ENCODE measurements at places on chromosomes 13 and 19.
A peak's percentile ranks its signal among the peaks of the same experiment; 100 is the strongest.

DNA sequence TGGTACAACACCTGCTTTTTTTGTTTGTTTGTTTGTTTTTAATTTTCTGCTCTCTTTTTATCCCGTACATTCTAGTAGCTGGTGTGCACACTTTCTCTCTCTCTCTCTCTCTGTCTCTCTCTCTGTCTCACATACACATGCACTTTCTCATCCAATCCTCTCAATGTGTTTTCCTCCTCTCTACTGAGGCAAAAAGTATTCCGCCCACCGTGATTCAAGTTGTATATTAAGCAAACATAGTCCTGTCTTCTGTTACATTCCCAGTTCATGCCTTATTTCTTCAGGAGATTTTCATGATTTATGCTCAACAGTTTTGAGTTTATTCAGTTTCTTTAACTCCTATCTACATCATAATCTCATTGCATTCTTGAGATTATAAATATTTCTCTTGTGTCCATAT is 38.2 kb upstream of the SCEL start:
- DNase-seq: no peak

- no peak for DNase-seq
These were observed 2.5 kb downstream of the ZNF426 start for GRCh38 chr19:9535934-9536333.

DNA sequence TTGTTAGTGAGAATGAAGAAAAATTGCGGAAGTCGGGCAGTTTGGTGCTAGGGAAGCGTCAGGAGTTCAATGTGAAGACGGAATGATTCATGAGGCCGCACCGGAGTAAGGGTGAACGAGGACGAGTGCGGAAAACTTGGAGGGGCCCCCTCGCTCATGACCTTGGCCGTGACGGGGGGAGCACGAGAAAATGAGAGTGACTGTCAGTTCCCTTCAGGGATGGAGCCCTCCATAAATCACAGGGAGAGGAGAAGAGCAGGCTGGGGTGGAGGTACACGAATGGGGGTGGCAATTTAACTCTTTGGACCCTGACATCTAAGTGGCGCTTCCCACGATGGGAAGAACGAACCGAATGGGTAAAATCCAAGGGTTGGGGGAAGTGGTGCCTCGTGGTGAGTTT is 486.4 kb downstream of the TSHZ3 start:
- DNase-seq: no peak

DNA sequence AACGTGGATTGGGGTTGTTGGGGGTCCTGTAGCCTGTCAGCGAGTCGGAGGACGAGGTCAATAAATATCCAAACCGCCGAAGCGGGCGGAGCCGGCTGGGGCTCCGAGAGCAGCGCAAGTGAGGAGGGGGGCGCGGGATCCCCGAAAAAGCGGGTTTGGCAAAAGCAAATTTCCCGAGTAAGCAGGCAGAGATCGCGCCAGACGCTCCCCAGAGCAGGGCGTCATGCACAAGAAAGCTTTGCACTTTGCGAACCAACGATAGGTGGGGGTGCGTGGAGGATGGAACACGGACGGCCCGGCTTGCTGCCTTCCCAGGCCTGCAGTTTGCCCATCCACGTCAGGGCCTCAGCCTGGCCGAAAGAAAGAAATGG is 754 bp upstream of the SIX5 start:
- peak; percentile 50 for DNase-seq

- no peak for DNase-seq
These were observed 344.9 kb upstream of the KLF12 start for GRCh38 chr13:74479124-74479523.

- no peak for DNase-seq
These were observed 56.9 kb upstream of the KCTD4 start for GRCh38 chr13:45257638-45258333.

GRCh38 chr19:11196406-11197287 is 698 bp downstream of the KANK2 start:
- DNase-seq: no peak

DNA sequence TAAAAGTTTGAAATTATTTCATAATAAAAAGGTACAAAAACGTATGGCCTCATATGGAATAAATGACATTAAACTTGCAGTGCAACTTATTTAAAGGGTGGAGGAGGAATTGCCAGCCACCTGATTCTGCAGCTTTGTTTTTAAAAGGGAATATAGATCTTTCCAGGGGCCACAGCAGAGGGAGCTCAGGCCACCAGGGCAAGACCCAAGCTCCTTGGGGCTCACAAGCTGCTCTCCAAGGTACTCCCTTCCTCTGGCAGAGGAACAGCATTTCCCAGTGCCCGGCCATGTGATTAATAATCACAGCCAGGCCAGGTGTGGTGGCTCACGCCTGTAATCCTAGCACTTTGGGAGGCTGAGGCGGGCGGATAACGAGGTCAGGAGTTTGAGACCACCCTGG is 6.2 kb downstream of the ACOD1 start:
- DNase-seq: no peak

DNA sequence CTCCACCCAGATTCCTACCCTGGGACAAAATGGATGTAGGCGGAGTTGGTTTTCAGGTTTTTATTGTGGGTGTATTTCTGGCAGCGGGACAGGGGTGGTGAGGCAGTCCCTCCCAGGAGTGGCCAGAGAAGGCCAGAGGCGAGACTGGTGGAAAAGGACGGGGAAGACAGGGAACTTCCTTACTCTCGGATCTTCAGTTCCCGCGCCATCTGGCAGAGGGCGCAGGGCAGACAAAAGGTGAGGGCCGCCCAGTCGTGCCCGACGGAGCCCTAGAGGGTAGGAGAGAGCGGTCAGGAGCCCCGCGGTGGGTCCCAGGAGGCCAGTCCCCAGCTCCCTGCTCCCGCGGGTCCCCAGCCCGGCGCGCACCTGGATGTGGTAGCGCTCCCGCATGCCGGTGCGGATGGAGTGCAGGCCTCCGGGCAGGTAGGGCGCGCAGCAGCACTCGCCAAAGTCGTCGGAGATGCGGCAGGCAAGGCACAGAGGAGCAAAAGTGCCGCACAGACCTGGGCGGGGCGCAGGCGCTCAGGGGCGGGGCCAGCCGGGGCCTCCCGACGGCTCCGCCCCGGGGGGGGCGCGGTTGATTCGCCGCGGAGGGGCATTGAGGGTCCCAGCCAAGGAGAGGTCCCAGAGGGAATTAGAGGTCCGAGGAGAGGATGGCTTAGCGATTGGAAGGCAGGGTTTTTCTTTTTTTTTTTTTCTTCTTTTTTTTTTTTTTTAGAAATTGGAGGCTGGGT is 3.0 kb downstream of the CNFN start:
- peak; percentile 74 for DNase-seq

GRCh38 chr13:28820099-28821051 is at the start of gene MTUS2:
MTUS2 (plus strand) TSS chr13:28820339.
- DNase-seq: peak; percentile 51

- no peak for DNase-seq
These were observed 5.0 kb upstream of the SLC7A9 start for GRCh38 chr19:32874605-32875004.

DNA sequence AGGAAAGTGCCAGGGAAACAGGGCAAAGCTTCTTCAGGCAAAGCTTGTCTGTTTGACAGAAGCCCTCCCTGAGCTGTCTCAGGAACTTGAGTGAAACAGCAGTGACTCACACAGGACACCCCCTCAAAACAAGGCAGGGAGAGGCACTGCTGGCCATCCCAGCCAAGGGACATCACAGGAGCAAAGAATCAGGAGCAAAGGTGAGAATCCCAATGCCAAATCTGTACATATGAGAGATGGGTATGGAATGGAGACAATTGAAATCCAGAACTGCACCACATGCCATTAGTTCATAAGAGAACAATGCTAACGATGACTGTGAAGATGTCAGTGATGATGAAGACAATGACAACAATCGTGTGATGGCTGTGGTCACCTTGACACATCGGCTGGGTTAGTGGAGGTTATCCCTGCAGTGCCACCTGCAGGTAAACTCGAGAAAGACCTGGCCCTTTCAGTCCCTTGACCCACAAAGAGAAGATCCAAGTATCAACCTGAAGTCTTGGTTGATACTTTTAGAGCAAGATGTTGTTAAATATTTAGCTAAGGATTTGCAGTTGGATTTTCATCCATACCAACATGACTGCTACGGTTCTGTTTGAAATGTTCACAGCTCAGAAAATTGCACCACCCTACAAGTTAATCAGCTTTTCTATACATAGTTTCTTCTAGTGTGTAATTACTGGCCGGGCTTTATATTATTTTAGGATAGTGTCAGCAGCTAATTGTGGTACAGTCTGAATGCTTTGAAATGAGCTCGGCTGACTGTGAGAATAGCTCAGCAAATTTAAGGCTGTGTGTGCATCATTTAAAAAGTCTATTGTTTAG is 42.0 kb upstream of the IPO5 start:
- DNase-seq: no peak

GRCh38 chr19:2982983-2983350 is 5.6 kb downstream of the TLE6 start:
- no peak for DNase-seq

DNA sequence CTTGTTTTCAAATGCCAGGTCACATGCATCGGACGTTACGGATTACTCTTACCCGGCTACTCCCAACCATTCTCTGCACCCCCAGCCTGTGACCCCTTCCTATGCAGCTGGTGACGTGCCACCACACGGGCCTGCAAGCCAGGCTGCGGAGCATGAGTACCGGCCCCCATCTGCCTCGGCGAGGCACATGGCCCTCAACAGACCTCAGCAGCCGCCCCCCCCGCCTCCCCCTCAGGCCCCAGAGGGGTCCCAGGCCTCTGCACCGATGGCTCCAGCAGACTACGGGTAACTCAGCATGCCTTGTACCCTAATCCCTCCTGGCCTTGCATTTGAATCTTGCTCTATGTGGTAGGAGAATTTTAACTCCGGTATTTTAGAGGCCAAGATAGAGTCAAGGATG is 79.5 kb downstream of the GPR12 start:
- no peak for DNase-seq

DNA sequence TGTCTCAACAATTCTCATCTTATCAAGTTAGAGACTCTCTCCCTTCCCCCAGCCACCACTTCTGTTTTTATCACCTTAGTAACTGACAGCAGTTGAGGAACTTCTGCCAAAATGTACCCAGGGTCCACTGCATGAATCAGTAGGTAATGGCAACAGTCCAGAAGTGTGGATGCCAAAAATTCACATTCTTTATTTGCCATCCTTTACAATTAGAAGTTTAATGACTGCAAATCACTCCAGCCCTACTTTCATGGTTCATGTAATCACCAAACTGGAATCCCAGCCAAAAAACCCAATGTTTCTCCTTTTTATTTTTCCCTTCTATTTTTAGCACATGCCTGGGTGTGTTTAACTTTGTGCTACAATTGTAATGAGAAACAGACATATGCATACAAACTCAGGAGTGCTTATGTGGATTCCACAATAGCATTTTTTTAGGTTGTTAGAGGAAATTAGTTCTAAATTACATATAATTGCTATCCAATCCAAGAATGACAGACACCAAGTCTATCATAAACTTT is 243.5 kb downstream of the RGCC start:
- DNase-seq: no peak

DNA sequence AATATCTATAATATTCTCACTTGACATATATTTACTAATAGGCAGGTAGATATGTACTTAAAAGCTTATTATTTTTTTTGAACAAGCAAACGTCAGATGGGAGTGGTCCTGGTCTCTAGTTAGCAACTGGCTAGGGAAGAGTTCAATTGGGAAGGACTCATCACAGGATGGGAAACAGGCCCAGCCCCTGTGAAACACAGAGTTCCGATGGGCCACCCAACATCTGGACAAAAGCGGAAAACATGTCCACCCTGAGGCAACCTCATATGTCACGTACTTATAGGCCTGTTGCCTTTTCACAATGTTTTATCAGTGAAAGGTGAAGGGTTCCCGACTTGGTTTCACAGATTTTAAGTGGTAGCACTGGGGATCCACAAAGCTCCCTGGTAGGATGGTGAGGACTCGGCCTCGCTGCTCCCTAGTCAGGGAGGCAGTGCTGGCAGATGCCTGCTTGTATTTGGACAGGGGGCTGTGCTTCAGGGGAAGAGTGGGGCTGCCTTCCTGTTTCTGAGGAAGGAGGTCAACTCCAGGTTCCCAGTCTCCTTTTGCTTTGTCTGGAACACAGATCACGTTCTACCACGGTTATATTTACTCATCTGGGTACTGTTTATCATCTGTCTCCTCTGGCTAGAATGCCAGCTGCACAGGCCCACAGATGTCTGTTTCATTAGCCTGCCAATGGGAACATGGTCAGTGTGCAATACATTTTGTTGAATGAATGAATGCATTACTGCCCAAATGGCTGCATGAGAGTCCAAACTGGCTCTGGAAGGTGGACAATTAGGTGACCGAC is 49.4 kb upstream of the SLC15A1 start:
- DNase-seq: no peak

GRCh38 chr19:6021878-6022569 is 44.1 kb upstream of the RANBP3 start:
- DNase-seq: peak; percentile 73

- DNase-seq: no peak
These were observed 15.7 kb upstream of the SELENOW start for GRCh38 chr19:47762615-47763308.

GRCh38 chr13:47087841-47088240 is 191.0 kb upstream of the HTR2A start:
- DNase-seq: no peak

GRCh38 chr13:109198585-109198984 is 569.2 kb downstream of the MYO16 start:
- no peak for DNase-seq

GRCh38 chr19:49335071-49335783 is at the start of gene CD37:
CD37 (plus strand) TSS chr19:49335406; CDS start chr19:49335541, 135 bp downstream.
- peak; percentile 55 for DNase-seq
